GM12878 (cell line): ENCODE measurements at places on chromosomes 11 and 22. TPM values are rescaled to one million over a fixed set of nuclear protein-coding genes. Genes with fewer than 3 reads are reported as not detected.
A peak's percentile ranks its signal among the peaks of the same experiment; 100 is the strongest.

GRCh38 chr11:86101941-86102407, 33.1 kb upstream of the PICALM start:
- no peak for DNase-seq

DNA sequence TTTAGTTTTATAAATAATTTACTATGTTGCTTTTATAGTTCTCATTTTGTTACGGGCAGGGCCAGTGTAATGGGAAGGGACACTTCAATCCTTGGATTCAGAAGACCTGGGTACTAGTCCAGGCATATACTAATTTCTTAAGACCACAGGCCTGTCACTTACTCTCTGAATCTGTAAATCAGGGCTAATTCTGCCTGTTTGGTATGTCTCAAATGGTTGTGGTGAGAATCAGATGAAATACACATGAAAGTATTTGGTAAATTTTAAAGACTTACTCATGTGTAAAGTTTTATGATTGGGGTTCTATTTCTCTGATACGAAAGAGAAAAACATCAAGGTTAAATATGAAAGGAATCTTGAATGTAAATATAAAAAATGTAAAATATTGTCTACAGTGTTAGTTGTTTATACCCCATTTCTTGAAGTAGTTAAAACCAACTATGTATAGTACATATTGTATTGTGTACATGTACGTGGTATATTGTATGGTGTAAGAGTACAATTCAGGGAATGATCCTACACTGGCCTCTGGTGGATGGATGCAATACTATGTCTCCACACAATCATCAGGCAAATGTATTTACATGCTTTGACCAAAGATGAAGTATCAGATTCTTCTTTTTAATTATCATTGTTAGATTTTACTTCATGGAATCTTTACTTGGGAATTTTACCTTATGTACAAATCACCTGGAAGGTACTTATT, 24.5 kb upstream of the RAG2 start:
- DNase-seq: no peak

- no peak for DNase-seq
These were observed 110.2 kb downstream of the TEAD1 start for GRCh38 chr11:12784445-12784844.

DNA sequence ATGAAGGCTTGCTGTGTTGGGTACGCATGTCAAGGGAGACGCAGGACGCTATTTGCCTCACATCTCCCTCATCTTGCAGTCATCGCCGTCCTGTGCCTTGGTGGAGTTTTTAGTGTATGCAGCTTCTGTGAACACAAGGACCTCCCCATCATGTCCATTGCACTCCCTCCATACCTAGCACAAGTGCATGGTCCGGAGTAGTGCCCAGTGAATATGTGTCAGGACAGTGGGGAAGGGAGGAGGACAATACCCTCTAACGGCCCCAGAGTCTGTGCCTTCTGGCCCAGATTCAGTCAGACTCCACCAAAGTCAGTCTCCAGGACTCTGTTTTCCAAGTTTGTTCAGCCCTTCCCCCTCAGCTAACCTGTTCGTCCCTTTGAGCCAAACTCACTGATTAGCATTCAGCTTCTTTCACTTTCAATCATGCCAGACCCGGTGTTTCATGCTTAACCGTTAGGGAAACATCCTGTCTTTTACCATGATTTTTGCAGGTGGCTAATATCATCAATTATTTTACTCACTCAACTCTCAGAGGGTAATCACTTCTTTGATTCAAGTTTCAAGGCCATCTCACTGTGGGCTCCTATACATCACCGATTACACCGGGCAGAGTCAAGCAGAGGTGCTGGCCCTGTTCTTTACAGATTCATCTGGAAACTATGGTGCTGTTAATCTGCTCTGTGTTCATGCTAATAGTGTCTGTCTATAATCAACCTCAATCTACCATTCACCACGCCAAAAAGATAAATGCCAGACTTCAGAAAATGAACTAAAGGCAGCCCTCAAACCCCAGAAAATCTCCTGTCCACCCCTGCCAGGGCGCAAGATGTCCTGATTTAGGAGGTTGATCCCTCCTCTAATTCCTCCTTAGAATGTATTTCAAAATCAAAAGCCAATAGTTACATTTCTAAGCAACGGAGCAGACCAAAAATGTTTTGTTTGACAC, 156.5 kb downstream of the RRAS2 start:
- DNase-seq: peak; percentile 2

DNA sequence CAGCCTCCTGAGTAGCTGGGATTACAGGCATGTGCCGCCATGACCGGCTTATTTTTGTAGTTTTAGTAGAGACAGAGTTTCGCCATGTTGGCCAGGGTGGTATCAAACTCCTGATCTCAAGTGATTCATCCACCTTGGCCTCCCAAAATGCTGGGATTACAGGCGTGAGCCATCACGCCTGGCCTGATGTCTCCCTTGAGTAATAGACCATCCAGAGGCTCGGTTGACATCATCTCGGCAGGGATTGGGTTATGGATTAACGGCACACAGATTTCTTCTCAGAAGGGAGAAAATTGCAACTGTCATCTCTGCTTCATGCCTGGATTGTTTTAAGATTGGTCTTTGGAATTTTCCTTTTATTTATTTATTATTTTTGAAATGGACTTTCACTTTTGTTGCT, 239.2 kb upstream of the LARGE1 start:
- DNase-seq: no peak

DNA sequence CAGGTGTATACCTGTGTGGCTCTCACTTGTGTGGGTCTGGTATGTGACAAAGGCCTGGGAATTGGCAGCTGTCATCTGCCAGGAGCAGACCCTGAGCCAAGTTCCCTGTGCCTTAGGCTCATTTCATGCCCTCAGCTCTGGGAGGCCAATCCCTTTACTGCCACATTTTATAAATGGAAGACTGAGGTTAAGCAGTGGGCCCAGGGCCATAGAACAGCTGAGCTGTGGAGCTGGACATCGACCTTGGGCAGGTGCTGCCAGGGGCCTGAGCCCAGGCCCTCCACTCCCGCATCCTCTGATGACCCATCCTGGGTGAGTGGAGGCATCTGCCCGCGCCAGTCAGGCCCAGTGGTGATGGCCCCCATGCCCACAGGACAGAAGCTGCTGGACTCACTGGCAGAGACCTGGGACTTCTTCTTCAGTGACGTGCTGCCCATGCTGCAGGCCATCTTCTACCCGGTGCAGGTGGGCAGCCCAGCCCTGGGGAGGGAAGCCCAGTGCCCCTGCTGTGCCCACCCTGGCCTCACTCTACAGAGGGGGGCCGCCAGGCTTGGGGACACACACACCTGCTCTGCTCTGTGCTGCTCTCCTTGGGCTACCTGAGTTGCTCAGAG, 20.9 kb upstream of the ARHGAP8 start:
- no peak for DNase-seq

GRCh38 chr11:116776522-116776984, 3.8 kb upstream of the BUD13 start:
- no peak for DNase-seq

Gene NDUFS8
- total RNA-seq: 169 and 176 TPM in 2 replicates

Gene DMC1
- 2.2 and 2.7 TPM in 2 replicates for total RNA-seq

Gene OR52N4
- 0.37 and 0.41 TPM in 2 replicates for total RNA-seq

- no peak for DNase-seq
These were observed 12.4 kb downstream of the EMID1 start for GRCh38 chr22:29217827-29218757.

DNA sequence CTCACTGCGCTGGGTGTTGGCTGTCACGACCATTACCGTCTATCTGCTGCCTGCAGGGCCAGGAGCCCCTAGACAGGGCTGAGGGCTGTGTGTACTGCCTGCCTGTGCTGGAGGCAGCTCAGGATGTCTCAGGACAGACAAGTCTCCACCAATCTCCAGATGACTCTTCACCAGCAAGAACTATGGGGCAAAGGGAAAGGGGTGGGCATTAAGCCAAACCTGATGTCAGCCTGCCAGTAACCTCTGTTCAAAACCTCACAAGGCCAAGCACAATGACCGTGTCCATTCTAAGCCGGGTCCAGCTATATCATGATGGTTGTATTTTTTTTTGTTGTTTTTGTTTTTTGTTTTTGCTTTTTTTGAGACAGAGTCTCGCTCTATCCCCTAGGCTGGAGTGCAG, 31.6 kb downstream of the MAFF start:
- no peak for DNase-seq

Gene CNTN5
- total RNA-seq: not detected in 2 replicates

GRCh38 chr11:114031246-114031966, 28.1 kb upstream of the ZBTB16 start:
- no peak for DNase-seq

DNA sequence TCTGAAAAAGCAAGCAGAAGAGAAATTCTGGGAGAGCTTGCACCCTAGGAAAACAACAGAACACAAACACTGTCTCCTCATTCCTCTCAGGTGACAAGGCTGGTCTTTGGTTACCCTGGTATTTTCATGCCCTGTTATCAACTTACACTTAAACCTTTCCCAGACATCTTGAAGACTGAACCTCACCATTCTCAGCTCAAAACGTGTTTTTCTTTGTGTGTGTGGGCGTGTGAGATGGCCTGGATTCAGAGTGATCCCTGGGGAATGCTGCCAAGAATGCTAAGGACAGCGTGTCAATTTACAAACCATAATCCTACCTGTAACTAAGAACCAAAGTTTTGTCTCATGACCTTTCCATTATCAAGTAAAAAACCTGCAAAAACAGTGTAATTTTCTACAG, 33.3 kb downstream of the ELF5 start:
- DNase-seq: no peak

DNA sequence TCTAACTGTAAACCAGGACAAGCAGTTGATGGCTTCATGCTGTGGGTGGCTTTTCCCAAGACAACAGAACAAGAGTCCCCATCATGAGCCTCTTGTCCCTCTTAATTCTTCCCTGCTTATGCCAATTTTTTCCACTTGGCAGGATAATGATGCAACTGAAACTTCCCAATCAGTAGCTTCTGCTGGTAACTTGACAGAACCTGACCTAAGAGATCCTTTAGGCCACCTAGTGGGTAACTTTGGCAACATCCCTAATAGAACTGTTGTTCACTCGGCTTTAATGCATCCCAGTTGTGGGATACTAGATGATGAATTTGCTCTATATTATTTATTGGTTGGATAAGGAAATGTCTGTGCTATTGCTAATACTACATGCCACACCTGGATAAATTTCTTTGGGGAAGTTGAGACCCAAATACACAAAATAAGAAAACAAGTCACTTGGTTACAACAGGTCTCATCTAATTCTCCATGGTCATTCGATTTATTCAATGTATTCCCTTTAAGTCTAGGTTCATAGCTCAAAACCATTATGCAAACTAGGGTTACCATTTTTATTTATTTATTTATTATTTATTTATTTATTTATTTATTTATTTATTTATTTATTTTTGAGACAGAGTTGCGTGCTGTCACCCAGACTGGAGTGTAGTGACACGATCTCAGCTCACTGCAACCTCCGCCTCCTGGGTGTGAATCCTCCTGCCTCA, 41.4 kb upstream of the NFAM1 start:
- DNase-seq: no peak

- no peak for DNase-seq
These were observed 115.4 kb upstream of the OR4B1 start for GRCh38 chr11:48101044-48101733.

- DNase-seq: no peak
These were observed 2.7 kb downstream of the B4GALNT4 start for GRCh38 chr11:371716-372590.

Gene ATG13
- total RNA-seq: 56.1 and 58.3 TPM in 2 replicates

DNA sequence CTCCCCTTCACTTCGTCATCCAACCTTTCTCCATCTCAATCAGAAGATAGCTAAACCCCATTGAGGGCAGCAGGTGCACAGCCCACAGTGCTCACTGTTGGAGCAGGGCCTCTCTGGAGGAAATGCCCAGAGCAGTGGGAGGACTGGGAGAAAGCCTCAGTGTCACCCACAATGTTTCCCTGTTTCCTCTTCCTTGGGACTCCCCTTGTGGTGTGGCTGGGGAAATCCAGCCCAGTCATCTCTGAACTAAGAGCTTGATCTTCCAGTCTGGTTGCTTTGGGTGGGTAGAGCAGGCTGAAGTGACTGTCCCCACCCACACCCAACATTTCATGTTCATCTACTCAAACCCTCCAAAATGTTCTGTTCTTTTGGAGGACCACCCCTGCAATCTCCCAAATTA, 29.8 kb upstream of the EED start:
- DNase-seq: peak; percentile 91

GRCh38 chr11:92083123-92083522, 141.5 kb upstream of the FAT3 start:
- no peak for DNase-seq

Gene OR52H1
- 0.19 and 0.28 TPM in 2 replicates for total RNA-seq

- no peak for DNase-seq
These were observed 417.2 kb downstream of the OPCML start for GRCh38 chr11:133115099-133115498.

GRCh38 chr11:41309716-41310115, 149.7 kb downstream of the LRRC4C start:
- DNase-seq: no peak

- no peak for DNase-seq
These were observed 12.8 kb upstream of the OSBPL5 start for GRCh38 chr11:3177931-3178330.

DNA sequence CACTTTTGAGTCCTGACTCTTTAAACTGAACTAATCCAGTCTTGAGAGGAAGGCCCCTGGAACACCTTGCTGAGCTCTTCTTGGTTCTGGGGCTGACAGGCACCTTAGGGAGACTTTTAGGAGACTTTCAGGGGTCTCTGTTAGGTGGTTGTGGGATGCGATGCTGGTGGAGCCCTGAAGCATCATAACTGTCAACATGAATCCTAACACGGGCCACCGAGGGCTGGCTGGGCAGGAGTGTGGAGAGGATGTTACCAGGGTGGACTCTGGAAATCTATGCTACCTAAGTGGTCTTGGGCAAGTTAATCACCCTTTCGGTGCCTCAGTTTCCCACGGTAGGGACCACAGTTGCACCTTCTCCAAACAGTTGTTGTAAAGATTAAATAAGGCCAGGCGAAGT, 106.5 kb downstream of the ST3GAL4 start:
- no peak for DNase-seq

DNA sequence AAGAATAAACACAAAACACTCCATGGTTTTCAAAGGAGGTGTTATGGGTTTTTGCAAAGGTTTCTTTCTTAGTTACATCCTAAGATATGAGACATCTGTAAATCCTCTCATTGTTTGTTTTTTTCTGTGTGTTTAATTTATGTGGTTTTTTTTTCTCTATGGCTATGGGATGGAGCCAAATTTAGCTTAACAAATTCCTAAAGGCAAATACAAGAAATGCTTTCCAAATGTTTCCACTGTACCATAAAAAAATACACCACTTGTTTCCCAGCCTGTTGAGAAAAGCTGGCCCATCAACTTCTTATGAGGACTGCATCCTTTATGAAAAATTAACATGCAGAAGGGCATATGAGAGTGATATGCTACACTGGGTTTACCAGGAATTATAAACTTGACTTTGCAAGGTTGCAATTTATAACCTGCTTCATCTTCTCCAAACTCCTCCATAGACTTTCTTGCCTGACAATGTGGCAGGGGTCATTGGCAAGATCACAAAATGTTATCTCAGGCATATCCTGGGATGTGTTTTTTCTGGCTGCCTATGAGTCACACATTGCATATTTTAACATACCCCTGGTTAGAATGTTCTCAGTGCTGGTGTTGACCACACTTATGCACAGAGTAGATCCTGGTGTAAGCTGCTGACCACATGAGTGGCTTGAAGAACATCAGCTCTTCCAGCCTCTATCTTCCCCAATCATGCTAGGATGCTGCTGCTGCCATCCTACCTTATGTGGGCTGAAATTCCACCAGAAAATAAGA, 137.6 kb upstream of the TTC12 start:
- no peak for DNase-seq

GRCh38 chr11:34356913-34357700, 703 bp downstream of the ABTB2 start:
- DNase-seq: no peak

GRCh38 chr11:95149651-95150364, 60.2 kb downstream of the ENDOD1 start:
- no peak for DNase-seq

- DNase-seq: no peak
These were observed 39.1 kb downstream of the CASP12 start for GRCh38 chr11:104858882-104859775.
